ENCODE measurements at places on chromosomes 2 and 18.

DNA sequence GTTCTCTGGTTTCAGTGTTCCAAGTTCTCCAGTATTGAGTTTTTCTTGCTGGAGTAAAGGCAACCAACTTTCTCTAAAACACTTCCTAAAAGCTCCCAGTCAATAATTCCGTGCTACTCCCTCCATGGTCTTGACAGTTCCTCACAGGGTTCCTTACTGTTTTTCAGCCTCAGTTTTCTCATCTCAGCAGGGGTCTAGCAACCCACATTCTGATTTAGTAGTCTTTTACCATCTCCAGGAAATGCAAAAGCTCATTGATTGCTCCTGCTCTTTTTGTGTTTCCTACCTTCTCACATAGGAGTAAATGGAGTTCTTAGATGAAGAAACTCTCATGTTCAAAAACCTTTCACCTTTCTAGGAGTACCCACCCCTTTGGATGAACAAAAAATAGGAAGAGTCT is 978.8 kb upstream of the POU3F3 start:
- no peak for DNase-seq

DNA sequence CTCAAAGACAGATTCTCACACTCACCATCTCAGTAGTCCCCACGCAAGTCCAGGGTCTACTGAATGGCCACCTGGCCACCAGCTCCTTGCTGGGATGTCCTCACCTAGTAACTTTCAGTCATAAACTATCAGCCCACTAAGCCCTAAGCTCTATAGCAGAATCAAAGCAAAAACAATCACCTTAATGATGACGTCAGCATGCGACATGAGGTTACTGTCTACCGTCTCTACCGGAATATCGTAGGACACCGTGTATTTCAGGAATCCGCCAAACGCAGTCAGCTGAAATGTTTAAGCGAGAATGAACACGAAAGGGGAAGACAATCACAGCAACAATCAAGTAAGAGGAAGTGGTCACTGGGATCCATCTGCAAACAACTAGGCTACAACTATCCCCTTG is 81.8 kb downstream of the LAMA1 start:
- no peak for DNase-seq

DNA sequence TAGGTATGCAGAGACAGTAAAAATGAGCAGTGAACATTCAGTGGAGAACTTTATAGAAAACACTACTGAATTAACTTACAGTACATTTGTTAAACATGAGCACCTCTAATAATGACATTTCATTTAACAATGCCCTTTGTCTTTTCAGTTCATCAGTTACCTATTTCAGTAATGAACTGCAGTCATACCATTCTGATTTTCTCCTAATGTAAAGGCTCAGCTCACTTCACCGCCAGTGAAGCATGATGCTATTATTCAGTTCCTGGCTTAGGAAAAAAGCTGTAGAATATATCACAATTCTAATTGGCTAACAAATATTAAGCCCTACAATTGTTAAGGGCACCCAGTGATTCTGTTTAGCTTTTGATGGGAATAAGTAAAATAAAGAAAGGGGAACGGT is 37.1 kb upstream of the CCDC93 start:
- DNase-seq, result no peak

DNA sequence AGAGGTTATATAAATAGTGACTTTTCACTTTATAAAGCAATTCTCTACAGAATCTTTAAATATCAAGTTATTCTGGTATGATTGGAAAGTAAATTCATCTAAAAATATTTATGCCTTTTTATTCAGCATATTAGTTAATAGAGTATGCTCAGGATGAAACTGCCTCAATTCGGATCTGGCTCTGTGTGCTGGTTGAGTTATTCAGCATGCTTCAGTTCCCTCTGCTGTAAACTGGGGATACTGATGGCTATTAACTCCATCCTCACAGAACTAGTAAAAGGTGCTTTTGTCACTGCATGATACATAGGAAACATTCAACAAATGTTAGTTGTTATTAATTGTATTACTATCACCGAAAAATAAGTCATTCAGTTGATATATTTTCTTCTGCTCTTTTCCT is 250.3 kb downstream of the NRXN1 start:
- no peak for DNase-seq

Measured in stimulated activated naive CD4-positive, alpha-beta T cell treated with Interleukin-2 at 50 U/mL for 16 hours (primary cell).